ENCODE measurements at places on chromosomes 3 and 15. TPM values are rescaled to one million over a fixed set of nuclear protein-coding genes. Genes with fewer than 3 reads are reported as not detected.

Gene CLDN1
- polyA plus RNA-seq, result 51.6 TPM

GRCh38 chr3:156885761-156886160 lies 59.6 kb downstream of the LEKR1 start:
- DNase-seq, result no peak

- DNase-seq, result no peak
Observed at GRCh38 chr15:80233581-80233980, 18.4 kb downstream of the CTXND1 start.

DNA sequence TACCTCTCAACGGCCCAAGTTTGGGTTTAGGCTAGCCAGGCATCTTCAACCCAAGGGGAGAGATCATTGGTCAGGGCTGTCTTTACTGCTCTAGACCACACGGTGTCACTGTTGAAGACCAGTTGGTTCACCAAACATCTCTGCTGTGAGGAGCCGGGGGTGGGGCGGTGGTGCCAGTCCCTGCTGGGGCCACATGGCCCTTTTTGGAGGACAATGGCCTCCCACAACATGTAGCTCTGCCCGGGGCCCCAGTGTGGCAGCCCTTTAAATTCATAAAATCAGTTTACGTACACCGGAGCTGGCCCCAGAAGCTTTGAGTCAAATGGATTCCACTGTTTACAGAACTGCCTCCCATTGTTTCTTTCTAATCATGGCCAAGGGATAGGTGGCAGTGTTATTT lies 19.1 kb upstream of the TM4SF18 start:
- peak; percentile 67 for DNase-seq

DNA sequence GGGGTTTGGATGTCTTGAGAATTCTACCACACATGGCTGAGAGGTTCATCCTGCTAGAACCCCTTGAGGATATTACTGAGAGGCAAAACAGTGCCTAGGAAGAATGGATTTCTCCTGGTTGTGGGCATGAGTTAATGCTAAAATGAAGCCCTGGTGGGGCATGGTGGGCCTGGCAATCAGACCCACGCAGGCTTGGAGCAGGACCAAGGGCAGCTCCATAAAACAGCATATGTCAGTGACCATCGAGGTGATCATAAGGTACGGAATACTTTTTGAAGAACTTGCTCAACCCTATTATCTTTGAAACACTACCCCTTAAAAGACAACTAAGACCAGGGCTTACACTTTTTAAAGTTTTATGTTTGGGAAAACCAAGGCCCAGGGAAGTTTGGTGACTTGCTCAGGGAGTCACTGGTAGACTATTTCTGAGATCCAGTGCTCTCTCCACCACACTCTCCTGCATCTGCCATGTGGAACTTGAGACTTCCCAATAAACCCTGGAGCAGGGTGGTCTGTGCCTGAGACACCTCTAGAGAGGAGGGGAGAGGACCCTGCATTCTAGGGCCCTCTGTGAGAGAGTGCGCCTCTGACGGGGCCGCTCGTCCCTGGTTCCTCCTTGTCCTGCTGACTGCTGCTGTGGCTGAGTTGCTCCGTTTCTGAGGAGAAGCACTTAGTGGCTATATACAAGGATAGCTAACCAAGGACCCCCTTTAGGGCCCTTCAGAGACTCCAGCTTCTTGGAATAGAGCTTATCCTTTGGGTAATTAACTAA lies 28.0 kb upstream of the TIMP4 start:
- DNase-seq, result no peak

DNA sequence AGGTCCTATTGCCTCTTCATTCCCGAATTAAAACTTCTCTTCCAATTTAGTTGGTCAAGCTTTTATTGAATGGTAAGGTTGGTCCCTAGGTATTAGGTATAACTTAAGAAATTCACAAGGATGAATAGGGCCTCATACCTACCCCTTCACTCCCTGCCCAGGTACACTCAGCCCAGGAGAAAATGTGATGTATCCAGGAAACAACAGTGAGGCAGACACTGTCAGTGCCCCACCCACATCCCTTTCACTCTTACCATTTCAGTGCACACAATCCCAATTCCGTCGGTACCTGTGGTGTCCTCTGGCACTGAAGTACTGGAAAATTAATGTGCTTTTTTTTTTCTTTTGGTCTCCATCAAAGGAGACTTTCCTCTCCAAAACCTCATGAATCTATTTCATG lies 10.5 kb upstream of the C3orf49 start:
- DNase-seq, result no peak

DNA sequence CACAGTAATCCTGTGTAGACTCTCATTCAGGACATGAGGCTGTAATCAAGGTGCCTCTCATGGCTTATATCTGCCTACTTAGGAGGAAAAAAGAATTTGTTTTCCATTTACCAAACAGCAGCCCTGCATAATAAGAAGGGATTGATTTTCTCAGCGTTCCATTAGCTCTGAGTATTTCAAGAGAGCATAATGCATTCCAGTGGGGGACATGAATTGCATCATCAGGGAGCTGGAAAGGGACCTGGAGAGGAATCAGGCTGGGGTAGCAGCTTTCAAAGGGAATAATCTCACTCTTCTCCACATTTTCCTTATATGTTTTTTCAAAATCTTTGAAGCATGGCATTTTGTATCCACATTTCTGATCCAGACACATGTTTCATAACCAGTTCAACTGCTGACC lies 150.6 kb upstream of the ANKRD28 start:
- no peak for DNase-seq

Gene HYKK
- 3.6 TPM for polyA plus RNA-seq

Gene DOCK3
- polyA plus RNA-seq, result not detected

- peak; percentile 3 for DNase-seq
Observed at GRCh38 chr15:91855684-91856489, 2.4 kb downstream of the SLCO3A1 start.

GRCh38 chr3:58585994-58586393 lies 8.8 kb upstream of the FAM107A start:
- no peak for DNase-seq

- no peak for DNase-seq
Observed at GRCh38 chr3:41192885-41193284, 6.4 kb upstream of the CTNNB1 start.

All from HepG2 (cell line).